ENCODE measurements at places on chromosomes 12 and 14.

DNA sequence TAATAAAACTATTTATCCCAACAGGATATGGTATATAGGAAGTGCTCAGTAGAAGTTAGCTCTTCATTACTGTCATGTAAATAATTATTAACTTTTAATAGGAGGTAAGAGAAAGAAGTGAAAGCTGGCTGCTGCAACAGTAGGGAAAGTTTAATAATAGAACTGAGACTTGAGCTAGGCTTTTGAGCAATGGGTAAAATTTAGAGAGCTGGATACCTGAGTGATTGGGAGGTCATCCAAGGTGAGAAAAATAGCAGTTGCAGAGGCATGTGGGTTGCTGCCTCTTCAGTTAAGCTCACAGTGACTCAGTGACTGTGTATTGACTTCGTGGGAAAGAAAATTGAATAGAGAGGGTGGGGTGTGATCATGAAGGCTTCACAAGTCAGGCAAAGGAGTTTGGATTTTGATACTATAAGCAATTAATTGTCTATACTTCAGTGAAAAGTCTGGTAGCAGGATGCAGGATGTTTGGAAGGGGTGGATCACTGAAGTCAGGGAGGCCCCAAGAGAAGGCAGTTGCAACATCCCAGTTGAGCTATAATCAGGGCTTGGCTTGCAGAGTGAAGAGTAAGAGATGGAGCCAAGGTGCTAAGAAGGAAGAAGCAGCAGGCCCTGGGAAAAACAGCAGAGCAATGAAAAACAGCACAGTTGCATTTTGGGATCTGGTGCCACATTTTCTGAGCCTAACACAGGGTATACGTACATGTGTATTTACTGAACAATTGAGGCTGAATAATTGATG, 172.0 kb upstream of the FRMD6 start:
- no peak for DNase-seq

DNA sequence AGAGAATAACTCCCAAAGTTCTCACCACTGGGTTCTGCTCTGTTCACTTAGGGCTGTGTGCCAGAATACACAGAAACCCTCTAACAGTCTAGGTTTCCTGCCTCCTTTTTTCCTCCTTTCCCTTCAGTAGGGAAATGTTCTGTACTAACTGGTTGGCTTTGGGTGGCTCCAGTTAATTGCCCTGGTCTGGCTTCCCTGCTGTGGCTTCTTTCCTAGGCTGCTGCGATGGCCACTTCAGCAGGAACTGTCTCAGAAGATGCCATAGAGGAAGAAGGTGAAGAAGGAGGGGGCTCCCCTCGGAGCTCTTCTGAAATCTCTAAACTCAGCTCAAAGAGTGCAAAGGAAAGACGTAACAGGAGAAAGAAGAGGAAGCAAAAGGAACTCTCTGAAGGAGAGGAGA, 115.2 kb downstream of the SCN8A start:
- DNase-seq, result no peak

DNA sequence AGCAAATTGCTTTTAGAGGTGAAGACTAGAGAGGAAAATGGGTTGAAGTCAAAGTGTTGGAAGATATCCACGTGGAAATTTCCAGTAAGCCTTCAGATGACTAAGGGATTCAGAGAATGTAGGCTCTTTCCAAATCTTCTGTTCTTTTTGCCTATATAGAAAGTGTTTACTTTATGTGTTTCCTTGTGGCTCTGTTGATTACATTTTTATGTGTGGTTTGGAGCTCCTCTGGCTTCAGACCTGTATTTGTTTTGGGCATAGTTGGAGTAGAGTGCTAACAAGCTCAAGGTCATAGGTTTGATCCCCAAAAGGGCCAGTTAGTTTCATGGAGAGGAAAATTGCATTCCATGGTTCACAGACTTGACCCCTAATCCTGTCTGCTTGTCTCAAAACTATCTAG, 91.9 kb downstream of the IGF1 start:
- DNase-seq, result no peak

- DNase-seq, result no peak
Measured at GRCh38 chr12:26767865-26768264, 65.1 kb downstream of the ITPR2 start.

GRCh38 chr14:55071870-55072640, 20.6 kb downstream of the MAPK1IP1L start:
- DNase-seq, result peak; percentile 37

GRCh38 chr14:69246331-69246730, 13.6 kb upstream of the GALNT16 start:
- DNase-seq, result no peak

- DNase-seq, result no peak
Measured at GRCh38 chr12:125189015-125189414, 123.8 kb downstream of the AACS start.

GRCh38 chr12:122042910-122043309, 21.2 kb downstream of the BCL7A start:
- DNase-seq, result no peak

DNA sequence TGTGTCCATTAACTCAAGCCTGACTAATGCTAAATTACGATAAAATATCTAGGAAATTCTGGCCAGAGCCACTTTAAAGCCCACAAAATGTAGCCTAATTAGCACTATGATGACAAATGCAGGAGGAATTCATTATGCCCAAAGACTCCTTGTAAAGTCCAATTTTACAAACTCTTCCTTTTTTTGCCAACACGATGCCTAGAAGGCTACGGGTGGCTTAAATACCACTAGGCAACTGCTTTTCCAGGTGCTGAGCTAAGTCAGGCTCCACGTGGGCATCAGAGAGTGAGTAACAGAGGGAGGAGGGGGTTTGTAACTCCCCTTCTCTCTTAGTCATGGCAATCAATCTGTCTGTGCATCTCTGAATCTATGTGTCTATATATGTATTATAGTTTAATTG, 172.4 kb upstream of the NTF3 start:
- no peak for DNase-seq

Data from heart left ventricle (tissue), 16 donors.